Inflammatory macrophage treated with lipopolysaccharide for 1 hour (primary cell): ENCODE measurements at places on chromosomes 6 and 20.

DNA sequence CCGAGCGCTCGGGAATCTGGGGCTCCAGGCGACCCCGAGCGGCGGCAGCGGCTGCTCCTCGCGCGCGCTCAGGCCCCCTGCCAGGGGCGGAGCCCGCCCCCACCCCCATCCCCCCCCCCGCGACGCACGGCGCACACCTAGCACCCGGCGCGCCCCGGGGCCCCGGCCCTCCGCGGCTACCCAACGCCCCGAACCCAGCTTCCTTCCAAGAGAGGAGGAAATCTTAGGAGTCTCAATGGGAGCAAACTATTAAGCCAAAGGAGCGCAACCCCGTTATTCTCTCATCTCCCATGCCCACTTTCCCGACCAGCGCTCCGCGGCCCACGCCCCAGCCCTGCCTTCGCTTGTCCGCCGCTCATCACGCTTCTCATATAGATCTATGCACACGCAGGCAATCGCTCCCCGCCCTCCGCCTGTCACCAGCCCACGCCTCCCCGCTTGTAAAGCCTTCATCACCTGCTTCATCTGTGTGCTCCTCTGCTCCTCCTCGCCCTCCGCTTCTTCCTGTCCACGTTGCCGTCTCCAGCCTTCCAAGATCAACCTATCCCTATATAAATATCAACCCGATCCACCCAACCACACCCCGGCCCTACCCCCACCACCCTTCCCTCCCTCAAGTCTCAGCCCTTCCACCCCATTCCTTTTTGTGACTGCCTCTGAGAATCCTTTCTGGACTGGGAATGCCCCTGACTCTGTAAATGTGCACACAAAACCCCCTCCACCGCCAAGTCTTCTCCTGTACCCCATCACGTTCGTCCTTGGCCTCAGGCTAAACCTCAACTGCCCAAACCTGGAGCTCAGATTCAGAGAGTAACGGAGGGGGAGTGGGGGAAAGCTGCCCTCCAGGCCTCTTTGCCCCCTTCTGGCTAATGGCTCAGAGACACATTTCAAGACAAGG, at the start of gene DLK2:
Gene DLK2, minus strand, starts transcription at position 18 of the 898 bp plus-strand sequence. CDS start 723 bp downstream, outside the sequence.
- DNase-seq: no peak

DNA sequence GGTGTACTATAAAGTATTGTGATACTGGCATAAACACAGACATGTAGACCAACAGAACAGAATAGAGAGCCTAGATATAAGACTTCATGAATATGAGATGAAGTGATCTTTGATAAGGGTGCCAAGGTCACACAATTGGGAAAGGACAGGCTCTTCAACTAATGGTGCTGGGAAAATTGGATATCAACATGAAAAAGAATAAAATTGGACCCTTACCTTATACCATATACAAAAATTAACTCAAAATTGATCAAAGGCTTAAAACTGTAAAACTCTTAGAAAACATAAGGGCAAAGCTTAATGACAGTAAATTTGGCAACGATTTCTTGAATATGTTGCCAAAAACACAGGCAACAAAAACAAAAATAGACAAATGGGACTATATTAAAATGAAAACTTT, 44.8 kb upstream of the TRAM2 start:
- DNase-seq: no peak

- DNase-seq: no peak
Measured at GRCh38 chr20:53141201-53142050, 169.3 kb downstream of the TSHZ2 start.

DNA sequence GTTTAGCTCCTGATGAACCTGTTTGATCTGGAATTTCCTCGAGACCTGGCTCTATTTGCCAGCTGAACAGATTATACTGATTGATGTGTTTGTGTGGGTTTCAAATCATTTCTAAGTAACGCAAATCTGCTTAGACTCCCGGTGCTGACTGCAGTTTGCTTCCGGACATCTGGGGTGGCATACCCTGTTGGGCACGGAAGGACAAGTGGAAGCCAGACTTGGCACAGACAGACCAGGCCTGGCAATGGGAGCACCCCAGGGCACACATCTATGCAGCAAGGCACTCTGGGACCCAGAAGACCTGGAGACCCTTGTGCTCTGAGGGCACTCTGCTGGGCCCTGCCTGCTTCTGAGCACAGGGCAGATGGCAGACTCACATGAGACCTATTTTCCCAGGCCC, 433.7 kb upstream of the CHD6 start:
- DNase-seq: no peak

- peak; percentile 40 for DNase-seq
Measured at GRCh38 chr20:10653599-10654249, 20.1 kb downstream of the JAG1 start.

DNA sequence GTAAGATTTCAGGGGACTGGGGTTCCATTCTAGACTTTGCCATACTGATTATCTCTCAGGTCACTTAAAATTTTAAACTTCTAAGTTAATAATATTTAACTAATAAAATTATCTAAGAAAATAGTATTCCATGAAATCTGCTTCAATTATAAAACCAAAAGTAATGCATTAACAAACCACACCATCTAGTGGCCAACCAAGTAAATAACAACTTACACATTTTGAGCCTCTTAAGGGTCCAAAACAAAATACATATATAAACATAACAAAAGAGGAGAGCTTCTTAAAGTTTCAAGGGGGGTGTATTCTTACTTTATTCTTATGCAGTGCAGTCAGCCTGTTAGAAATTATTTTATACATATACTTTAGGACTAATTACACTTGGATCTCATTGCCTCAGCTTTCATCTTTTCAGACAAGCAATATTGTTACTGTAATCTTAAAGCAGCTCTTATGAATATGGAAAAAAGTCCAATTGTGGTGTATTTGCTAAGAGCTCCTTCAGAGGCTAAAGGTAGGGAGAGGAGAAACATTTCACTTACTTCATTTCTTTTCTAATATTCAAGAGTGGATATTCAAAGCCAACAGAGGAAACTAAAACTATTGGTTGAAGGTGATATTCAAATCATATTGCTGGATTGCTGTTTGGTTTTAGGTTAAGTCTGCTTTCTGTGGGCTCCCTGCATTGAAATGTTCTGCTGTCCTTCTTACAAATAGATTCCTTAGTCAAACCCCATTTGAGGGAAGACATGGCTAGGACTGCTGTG, 199.7 kb upstream of the SIM1 start:
- peak; percentile 32 for DNase-seq

- DNase-seq: no peak
Measured at GRCh38 chr20:48788486-48789072, 39.2 kb downstream of the PREX1 start.
